ENCODE measurements at places on chromosomes 6 and 20.

DNA sequence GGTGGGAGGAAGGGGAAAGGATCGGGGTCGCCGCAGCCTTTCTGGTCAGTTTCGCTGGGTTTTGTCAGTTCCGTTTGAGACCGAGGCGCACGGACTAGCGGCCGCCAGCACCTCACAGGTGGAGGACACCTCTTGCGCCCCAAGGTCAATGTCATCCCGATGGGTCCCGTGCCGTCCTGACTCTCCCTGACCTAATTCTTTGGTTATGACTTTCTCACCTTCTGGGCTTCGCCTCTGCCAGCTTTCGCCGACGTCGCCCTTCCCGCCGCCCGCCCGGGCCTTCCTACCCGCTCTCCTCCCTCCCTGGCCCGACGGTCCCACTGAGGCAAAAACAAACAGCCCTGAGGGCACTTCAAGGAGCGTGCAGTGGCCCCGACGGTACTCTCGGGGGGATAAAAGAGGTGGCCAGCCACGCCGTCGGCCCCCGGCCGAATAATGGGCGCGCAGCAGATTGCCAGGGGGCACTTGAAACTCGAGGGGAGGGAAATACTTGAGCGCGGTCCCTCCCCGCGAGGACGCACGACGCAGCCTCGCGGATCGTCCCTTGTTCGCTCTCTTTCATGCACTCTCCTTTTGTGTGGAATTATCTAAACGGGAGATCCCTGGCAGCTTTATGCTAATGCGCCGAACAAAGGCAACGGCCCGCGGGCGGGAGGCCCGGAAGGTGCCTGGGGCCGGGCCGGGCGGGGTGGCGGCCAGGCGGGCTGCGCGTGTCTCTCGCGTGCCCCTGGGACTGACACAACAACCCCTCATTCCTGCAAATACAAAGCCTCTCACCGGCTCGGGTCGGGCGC lies 3.9 kb upstream of the INSM1 start:
- no peak for DNase-seq

GRCh38 chr20:19706463-19706862 lies 51.6 kb upstream of the RIN2 start:
- no peak for DNase-seq

DNA sequence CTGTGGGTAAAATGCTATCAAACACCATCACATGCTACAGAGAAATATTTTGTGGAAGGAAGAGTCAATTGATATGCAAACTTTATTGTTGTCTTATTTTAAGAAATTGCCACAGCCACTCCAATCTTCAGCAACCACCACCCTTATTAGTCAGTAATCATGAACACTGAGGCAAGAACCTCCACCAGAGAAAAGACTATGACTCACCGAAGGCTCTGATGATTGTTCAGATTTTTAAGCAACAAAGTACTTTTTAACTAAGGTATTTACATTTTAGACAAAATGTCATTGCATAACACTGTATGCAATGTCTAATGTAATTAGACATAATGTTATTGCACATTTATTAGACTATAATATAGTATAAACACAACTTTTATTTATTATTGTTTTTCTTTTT lies 26.2 kb upstream of the MMP24 start:
- DNase-seq, result no peak

DNA sequence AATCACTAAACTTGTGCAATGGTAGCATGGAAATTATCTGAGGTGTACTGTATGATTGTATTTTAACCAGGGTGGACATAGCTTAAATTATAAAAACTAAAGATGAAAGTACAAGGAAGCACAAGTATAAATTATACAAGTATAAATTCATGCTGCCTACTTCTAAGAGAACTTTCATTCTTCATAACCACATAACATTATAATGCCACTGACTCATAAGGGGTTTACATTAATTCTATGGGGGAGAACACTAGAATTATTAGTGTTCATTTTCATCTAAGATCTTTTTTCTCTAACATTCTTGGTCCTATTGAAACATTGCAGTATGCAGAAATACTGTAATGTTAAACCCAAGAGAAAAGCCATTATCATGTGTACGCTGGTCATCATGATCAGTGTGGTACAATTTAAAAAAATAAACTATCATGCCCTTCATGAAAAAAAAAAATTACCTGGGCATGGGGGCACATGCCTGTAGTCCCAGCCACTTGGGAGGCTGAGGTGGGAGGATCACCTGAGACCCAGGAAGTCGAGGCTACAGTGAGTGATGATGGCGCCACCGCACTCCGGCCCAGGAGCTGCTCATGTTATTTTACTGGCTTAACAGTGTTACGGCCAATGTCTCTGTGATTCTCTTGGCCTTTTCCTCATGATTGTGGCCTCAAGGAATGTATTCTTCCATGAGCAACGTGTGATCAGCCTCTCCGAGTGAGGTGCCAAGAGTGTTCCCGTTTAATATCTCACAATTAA lies 25.9 kb upstream of the AHCY start:
- DNase-seq, result no peak

DNA sequence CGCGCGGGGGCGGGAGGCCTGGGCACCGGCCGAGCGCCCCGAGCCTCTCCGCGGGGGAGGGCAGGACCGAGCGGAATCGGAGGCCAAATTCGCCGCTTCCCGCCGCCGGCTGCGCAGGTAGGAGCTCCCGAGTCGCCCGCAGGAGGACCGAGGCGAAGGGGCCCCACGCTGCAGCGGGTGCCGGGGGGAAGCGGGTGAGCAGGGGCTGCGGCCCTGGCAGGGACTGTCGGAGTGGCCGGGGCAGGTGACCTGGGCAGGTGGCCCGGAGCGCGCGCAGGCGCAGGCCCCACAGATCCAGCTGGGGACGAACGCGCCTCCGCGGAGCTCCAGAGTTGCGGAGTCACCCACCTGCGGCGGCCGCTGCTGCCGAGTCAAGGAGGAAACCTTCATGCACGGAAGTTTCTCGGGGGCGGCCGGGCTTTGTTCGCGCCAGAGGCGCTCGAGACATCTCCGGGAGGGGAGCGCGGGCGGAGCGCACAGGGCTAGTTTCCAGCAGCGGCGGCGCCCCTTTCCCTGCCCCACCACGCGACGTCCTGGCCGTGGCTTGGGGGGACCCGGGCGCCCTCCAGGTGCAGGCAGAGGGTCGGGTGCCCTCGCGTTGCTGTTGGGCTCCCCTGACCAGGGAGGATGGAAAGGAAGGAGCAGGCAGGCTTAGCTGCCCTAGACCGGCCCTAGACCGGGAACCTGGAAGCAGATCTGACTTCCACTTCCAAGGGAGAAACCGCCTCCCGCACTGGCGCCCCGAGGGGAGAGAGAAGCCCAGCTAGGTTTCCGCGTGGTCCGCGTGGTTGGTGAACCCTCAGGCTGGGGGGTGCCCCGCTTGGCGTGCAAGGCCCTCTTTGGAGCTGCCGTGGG lies 590 bp downstream of the SLCO4A1 start:
- peak; percentile 40 for DNase-seq

DNA sequence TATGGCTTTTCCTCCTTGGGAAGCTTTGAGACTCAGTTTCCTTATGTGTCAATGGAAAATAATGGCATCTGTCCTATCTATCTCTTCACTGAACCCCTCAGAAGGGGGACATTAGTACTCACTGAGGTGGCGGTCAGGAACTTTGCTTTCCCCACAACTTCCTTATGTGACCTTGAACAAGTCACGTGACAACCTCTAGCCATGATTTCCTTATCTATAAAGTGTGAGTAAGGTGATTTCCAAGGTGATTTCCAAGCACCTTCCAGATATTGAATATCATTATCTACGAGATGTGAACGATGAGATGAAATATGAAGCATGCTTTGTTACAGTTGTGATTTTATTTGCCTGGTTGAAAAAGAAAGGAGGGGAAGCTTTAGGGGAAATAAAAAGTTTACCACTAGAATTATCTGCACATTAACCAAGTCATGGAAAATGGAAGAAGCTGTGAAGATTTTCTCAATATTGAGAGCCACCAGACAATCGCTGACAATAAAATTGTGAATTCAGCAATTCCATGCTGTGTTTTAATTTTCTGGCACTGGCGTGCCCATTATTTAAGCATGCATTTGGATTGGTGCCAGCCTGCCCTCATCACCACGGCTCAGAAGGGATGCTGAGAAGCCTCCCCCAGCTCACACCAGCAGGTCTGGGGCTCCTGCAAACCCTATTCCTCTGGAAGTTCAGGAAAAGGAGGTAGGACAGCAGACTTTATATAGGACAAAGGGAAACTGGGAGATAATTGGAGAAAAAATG lies 255.3 kb downstream of the CD83 start:
- DNase-seq, result no peak

- peak; percentile 84 for DNase-seq
These were observed at the start of gene GMDS for GRCh38 chr6:2245103-2245876. Gene GMDS (minus strand): TSS chr6:2245605.

DNA sequence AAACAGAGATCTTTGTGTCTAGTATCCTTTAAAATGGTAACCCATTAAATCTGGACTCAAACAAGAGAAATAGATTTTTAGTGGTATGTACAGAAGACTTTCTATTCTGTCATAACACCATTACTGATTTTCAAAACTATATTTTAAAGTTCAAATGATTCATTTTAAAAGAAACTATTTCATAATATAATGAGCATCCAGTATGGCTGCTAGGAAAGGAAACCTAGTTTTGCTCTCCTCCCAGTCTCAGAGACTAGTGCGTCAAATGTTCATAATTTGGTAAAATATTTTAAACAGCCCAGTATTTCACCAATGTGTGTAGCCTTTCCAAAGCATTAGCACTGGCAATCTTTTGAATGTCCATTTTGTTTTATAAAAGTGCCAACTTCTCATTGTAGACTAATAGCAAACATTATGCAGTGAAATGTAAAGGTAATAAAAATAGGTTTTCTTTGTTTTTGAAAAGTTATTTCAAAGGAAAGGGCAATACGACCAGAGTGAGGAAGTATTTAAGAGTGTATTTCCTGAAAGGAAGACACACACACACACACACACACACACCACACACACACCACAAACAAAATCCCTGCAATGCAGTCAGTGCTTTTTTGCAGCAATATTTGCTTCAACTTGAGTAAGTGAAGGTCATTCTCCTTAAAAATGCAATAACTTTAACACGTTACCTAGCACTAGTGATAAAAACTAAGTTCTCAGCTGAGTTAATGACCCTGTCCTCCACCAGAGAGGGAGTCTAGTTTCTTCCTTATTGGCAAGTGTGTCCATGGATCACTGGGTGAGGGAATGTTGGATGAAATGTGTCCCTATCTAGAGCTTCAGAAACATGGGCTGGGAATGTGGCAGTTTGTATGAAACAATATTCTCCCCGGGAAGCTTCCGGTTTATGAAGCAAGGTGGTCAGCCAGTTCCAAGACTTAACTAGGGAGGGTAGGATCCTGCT lies 4.6 kb downstream of the PPP1R3G start:
- DNase-seq, result no peak

DNA sequence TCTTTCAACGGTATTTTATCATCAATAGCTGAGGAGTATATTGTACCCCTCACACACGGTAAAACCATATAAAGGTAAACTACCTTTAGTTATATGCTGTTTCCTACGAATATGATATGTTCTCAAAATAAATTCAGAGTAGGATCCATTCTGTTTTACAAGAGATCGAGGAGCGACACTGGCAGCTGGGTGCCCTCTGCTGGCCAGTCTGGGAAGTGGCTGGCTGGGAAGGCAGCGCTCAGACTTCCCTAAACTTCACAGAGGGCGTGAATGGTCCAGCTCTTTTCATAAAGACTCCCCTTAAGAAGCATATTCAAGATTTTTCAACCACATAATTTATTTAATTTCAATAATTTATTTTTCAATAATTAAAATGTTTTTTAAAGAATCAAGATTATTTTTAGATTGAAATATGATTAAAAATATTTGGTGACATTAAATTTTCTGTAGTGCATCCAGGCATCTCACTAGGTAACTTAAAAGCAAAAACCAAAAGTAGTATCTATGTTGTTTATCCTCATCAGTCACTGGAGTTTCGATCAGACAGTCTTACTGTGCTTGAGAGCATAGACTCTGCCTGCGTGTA lies 187.5 kb upstream of the PDE10A start:
- peak; percentile 46 for DNase-seq

DNA sequence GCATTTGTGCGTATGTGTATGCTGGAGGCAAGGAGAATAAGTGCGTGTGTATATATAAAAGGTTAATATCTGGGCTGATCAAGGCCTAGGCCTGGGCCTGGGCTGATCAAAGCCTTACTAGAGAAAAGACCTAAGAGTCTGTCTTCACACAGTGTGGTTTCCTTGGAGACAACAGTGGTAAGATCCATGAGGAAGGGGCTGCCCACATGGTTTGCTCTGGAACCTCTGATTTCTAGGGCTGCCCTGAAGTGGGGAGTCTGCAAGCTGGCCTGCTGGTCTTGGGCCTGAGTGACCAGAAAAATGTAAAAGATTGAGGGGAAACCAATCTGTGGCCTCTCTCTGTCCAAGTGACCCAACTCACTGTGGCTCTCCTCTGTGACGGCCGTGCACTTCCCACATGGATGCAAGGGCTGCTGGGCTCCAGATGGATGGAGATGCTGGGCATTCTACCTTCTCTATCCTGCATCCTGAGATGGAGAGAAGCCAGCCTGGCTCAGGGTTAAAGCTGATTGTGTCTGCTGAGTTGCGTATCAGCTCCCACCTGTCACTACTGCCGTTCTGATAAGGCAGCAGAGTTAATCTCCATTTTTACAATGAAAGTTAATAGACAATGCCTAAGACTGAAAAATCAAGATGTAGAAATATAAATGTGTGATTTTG lies 90.3 kb upstream of the NXT1 start:
- DNase-seq, result no peak

DNA sequence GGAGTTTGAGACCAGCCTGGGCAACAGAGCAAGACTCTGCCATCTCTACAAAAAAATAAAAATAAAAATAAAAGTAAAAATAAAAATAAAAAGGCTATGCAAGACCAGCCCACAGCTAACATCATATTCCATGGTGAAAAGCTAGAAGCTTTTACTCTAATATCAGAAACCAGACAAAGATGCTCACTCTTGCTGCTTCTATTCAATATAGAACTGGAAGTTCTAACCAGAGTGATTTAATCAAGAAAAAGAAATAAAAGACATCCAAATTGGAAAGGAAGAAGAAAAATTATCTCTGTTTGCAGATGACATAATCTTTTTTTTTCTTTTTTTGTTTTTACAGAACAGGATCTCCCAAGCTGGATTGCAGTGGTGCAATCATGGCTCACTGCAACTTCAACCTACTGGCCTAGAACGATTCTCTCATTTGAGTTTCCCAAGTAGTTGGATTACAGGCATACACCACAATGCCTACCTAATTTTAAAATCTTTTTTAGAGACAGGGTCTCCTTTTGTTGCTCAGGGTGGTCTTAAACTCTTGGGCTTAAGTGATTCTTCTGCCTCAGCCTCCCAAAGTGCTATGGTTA lies 100.7 kb upstream of the JAG1 start:
- no peak for DNase-seq

DNA sequence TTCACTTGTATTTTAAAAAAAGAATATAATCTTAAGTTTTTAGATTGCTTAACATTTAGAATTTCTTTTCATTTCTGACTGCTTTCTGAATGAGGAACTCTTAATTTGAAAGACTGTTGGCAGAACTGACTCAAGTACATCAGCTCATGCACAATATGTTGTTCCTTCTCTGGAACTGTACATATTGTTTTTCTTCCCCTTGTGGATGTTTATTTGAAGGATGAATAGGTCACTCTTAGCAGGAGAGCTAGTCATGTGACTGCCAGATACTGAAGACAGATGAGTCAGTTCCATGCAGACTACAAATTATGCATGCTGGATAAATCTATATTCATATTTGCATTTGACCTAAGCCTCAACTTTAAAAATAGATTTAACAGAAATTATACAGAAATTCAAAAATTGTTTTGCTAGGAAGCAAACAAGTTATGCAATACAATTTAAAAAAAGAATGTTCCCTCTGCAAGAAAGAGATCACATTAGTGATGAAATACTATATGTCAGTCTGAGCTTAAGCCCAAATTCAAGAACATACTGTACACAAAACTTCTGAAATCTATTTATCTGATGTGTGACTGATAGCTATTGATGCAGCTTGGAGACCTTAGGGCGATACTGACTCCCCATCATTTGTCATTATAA lies 1274.9 kb upstream of the GJE1 start:
- peak; percentile 47 for DNase-seq

Data from SW 1271 (cell line).